ENCODE measurements at places on chromosomes 16 and 17.

- no peak for DNase-seq
Measured at GRCh38 chr17:17376362-17376761, 73.2 kb downstream of the NT5M start.

- DNase-seq, result no peak
Measured at GRCh38 chr17:38415250-38416194, 12.7 kb upstream of the ARHGAP23 start.

DNA sequence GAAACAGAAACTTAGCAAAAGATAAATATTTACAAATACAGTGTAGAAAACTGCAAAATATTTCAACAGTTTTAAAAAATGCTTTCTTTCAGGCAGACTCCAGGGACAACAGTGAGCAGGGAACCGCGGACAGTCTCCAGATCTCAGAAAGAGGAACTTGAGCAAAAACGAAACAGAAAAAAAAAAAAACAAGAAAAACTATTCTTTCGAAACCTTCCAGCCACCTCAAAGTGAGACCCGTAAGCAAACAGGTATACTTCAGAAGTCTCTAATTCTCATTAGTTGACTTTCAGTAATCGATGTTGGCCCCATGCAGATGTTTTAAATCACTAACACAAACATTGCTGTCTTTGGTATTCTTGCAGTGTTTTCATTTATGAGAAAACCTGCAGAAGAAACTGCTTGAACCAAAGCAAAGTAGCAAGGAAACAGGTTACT is 15.7 kb upstream of the CCL1 start:
- DNase-seq, result no peak

DNA sequence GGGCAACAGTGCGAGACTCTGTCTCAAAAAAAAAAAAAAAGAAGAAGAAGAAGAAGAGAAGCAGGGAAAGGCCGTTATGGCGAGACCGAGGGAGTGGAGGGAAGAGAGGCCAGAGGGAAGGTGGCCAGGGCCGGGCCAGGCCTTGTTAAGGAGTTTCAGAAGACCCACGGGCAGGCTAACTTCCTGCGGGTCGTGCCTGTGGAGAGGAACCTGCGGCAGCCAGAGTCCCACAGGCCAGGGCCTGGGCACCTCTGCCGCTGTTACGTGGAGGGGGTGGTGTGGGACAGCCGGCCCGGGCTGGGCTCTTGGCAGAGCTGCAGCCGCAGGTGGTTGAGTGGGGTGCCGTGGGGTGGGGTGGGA is 5.4 kb downstream of the WDR81 start:
- DNase-seq, result no peak

- DNase-seq, result no peak
Measured at GRCh38 chr16:85724936-85725335, 26.0 kb downstream of the C16orf74 start.

GRCh38 chr17:32921017-32921416 is 6.9 kb upstream of the TMEM98 start:
- no peak for DNase-seq

DNA sequence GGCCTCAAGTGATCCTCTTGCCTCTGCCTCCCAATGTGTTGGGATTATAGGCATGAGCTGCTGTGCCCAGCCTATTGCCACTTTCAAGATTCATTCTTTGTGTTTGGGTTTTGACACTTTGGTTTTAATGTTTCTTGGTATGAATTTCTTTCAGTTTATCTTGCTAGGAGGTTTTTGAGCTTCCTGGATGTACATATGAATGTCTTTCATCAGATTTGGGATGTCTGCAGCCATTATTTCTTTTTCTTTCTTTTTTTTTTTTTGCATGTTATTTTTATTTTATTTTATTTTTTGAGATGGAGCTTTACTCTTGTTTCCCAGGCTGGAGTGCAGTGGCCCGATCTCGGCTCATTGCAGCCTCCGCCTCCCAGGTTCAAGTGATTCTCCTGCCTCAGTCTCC is 18.5 kb downstream of the MRPL45 start:
- DNase-seq, result no peak

- no peak for DNase-seq
Measured at GRCh38 chr16:85168732-85169256, 56.5 kb upstream of the CIBAR2 start.

GRCh38 chr16:30934827-30935557 is 11.6 kb downstream of the FBXL19 start:
- no peak for DNase-seq

GRCh38 chr17:43900858-43901754 is 6.2 kb downstream of the MPP2 start:
- no peak for DNase-seq

DNA sequence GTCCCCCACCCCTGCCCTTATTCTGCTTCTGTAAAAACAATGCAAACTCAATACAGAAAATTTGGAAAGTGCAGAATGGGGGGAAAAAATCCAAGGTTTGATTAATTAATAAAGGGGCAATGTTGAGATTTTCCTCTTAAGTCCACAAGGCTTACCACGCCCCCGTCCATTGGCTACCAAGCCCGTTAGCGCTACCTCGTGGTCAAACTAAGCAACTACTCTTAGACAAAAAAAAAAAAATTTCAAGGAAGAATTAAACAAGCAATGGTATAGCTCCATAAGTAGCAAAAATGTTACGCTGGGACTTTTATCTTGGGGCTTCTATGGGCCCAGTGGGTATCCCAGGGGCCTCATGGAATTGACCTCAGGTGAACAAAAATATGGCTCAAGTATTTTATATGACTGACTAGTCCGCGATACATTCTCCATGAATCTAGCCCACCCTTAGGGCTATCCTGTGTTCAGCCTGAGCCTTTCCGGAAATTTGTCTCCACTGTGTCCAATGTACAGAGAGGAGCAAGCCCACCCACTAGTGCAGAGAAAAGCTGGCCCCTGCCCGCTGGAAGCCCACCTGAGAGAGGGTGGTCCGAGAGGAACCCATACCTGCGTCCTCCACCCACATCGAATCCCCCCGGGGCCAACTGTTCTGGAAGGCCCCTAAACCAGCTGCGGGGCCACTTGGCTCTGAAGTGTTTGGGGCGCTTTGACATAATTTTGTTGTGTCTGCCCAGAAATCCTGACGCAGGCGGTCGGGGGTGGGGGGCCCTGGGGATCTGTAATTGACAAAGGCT is 19.1 kb upstream of the TEX2 start:
- DNase-seq, result peak; percentile 15

DNA sequence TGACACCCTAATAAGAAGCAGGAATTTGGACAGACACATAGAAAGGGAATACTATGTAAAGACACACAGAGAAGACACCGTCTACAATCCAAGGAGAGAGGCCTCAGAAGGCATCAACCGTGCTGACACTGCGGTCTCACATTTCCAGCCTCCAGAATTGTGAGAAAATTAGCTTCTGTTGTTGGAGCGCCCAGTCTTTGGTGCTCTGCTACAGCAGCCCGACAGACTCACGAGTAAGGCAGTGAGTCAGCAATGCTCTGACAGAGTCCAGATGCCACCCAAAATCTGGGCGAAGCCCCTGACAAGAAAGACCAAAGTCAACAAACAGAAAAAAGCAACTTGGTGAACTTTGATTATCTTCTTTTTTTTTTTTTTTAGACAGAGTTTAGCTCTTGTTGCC is 32.5 kb upstream of the RAI1 start:
- no peak for DNase-seq

GRCh38 chr16:16150117-16150877 is 73.0 kb downstream of the ABCC6 start:
- no peak for DNase-seq

DNA sequence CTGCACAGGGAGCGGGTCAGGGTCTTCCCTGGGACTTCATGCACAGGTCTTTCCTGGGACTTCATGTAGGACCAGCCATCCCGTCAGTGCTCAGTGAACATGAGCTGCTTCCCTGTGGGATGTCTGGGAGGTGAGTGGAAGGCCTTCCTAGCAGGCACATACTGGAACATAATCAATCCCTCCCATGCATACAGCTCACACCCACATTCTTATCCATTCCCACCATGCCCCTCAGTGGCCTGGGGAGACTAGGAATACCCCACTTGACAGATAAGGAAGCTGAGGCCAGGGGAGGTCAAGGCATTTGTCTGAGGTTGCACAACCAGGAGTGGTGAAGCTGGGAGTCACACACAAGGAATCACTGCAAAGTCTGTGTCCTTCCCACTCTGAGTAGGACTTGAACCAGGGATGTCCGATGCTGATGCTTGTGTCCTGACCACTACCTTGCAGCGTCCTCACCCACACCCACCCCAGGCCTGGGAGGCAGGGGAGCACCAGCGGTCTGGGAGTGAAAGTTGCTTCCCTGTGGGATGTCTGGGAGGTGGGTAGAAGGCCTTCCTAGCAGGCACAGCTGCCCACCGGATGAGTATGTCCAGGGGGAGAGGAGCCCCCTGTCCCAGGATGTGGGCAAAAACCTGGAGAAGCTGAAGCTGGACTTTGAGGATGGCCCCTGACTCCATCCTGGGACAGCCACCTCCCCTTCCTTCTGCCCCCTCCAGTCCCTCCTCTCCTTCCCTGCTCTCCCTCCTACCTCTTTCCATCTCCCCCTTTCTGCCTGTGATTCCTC is 1.0 kb upstream of the NLRC5 start:
- no peak for DNase-seq

GRCh38 chr17:82601447-82602000 is 46.7 kb downstream of the WDR45B start:
- DNase-seq, result no peak

GRCh38 chr17:72613806-72614292 is 478.6 kb downstream of the SLC39A11 start:
- no peak for DNase-seq

GRCh38 chr16:52471650-52472370 is 75.1 kb downstream of the TOX3 start:
- DNase-seq, result no peak

- no peak for DNase-seq
Measured at GRCh38 chr16:67529582-67530012, 968 bp downstream of the RIPOR1 start.

DNA sequence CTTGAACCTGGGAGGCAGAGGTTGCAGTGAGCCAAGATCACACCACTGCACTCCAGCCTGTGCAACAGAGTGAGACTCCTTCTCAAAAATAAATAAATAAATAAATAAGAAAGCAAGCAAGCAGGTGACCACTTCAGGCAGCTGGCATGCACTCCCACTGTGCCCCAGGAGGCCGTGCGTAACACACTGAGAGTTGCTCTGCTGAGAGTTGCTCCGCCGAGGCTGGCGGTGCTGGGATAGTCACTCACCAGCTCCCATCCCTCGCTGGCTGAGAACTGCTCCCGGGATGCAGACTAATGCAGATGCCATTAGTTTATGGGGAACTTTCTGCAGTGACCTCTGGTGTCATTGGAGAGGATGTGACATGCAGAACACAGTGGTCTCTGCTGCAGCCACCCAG is 105.7 kb upstream of the PLCG2 start:
- DNase-seq, result no peak

DNA sequence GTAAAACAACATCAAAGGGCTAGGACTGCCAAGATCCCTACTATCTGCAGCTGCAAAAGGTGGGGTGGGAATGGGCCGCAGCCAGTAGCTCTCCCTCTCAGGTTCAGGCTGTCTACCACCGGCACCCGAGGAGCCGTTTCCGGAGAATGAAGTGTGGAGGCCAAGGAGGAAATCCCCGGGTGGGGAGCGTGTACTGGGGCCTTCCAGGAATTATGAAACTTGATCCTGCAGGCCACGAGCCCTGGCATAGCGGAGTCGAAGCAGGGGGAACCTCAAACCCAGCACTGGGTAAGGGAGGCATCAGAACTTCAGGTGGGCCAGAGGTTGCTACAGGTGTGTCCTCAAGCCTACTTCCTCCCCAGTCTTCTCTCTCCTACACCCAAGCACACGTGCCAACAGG is 5.1 kb downstream of the INPP5K start:
- no peak for DNase-seq

GRCh38 chr17:32588982-32589381 is 102.2 kb downstream of the CDK5R1 start:
- no peak for DNase-seq

DNA sequence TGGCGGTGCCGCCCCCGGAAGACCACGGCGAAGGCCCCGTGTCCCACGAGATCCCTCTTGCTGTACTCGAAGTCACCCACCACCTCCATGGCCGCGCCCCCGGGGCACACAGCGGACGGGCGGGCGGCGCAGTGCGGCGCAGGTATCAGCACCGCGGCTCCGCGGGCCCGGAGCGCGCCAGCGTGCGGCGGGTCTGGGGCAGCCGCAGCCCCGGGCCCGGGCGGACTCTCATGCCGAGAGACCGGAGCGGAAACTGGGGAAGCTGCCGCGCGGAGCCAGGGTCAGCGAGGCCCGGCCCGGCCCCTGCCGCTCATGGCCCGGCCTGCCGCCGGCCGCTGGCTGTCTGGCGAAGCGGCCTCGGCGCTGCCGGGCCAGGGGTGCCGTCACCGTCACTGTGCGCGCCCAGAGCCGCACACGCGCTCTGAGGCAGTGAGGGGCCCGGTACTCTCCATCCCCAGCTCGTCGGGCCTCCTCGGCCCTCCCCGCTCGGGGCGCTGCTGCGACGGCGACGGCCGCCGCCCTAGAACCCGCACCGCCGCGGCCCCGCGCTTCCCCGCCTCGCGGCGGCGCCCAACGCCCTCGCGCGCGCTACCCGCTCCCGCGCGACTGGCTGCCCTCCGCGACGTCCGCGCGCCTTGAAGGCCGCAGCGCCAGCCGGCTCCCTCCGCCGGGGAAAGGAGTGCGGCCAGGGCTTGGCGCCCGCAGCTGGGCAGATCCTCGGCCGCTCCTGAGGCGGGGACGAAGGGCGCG is at the start of gene ULK2:
ULK2 (minus strand) TSS at position 608 of the 750 bp plus-strand sequence; CDS start at position 89, 519 bp downstream.
- DNase-seq, result peak; percentile 24

DNA sequence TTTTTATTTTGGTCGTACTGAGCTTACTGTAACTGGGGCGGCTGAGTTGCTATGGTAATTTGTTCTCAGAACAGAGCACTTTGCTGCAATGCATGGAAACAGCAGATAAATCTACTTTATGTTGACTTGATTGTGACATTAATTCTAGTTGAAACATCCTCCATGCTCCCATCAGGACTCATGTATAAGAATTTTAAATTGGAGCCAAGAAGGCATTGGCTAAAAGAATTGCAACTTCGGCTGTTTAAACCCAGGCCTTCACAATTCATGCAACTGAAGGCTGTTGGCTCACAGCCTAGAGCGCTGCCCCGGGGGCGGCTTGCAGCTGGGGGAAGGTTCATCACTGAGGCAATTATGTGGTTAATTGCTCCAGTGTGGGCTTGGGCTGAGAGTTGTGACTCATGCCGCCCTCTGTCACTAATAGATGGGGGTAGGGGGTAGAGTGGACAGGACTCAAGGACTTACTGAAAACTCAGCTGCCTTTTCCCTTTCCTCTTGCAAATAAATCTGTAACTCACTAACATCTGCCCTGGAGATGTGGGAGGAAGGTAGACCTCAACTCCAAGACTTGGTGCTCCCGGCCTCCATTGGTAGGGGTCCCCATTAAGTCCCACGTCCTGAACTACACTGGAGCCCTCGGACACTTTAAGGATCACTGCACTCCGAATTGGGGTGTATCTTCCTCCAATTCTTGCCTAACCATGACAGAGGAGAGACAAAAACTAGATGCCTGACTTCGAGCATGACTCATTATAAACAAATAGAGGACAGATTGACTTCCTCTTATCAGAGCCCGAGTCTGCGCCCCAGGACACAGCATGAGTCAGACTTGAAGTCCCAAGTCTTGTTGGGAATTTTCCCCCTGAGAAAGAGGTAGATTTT is 37.5 kb downstream of the ERCC4 start:
- no peak for DNase-seq

Measured in activated CD4-positive, alpha-beta T cell treated with anti-CD3 and anti-CD28 coated beads, Interleukin-2, amount 50 U/mL, for 4 hours (primary cell).